WERI-Rb-1 (cell line): ENCODE measurements at places on chromosomes 1 and 21.

DNA sequence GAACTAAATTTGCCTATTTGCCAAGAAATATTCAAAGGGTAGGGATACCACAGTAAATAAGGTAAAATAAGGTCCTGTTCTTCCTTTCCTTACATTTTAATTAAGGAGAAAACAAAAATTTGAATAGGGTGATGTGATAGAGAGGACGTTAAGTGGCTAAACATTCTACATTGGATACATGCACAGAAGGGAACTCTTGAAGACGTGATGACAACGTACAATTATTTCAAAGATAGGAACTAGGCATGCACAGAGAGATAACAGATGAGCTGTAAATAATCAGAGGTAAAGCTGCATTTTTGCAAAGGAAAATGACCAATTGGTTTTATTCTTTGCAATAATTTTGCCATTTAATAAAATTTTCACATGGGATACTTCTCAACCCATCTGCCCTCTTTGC is 69.7 kb downstream of the TRIM33 start:
- no peak for DNase-seq

- no peak for DNase-seq
These were observed 7.6 kb upstream of the LBR start for GRCh38 chr1:225435487-225435886.

GRCh38 chr1:84165601-84166000 is 21.5 kb downstream of the PRKACB start:
- DNase-seq: no peak

- DNase-seq: no peak
These were observed 3.3 kb downstream of the RIMS3 start for GRCh38 chr1:40662151-40662550.

GRCh38 chr1:46008585-46008984 is 123.8 kb downstream of the PIK3R3 start:
- DNase-seq: no peak

GRCh38 chr1:208010487-208011071 is 99.7 kb upstream of the CD34 start:
- DNase-seq: no peak
